ENCODE measurements at places on chromosomes 7 and 10.

GRCh38 chr7:80984619-80985018, 65.8 kb upstream of the SEMA3C start:
- DNase-seq = no peak

GRCh38 chr10:124086787-124087671, 6.4 kb downstream of the CHST15 start:
- no peak for DNase-seq

DNA sequence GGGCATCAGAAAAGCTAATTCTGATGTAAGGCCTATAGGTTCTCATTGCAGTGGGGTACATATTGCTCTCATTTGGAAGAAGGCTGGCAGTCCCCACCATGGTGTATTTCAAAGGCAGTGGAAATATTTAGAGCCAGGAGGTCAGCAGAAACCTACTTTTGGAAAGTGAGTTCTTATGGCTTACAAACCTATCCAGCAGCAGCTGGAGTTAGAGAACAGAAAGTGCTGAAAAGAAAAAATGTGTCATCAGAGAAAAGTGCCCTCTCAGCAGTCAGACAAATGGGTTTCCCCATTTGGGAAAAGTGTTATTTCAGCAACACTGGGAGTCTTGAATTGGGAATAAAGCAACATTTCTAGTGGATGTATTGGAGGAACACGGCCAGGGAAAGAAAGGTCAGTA, 105.7 kb upstream of the IGFBP3 start:
- DNase-seq = no peak

DNA sequence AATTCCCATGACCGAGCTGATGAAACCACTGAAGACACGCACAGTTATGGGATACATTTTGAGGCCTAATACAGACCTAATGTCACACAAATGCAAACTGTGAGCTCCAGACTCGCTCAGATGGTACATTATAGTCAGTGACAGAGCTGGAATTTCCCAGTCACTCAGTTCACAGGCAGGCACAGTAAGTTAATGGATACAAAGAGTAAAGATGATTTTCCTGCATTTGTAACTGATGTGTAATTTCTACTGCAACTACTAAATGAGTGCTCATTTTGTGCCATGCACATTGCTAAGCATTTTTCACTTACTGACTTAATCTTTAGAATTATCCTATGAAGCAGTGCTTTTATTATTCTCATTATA, 56.5 kb downstream of the ENO4 start:
- no peak for DNase-seq

DNA sequence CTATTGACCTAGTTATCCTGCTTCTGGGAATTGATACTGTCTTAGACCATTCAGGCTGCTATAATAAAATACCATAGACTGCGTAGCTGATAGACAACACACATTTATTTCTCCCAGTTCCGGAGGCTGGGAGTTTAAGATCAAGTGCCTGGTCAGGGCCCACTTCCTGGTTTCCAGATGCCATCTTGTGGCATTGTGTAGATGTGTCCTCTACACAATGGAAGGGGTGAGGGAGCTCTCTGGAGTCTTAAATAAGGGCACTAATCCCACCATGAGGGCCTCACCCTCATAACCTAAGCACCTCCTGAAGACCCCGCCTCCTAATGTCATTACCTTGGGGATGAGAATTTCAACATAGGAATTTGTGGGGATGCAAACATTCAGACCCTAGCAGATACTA, 62.4 kb downstream of the SLC35B4 start:
- DNase-seq = no peak

DNA sequence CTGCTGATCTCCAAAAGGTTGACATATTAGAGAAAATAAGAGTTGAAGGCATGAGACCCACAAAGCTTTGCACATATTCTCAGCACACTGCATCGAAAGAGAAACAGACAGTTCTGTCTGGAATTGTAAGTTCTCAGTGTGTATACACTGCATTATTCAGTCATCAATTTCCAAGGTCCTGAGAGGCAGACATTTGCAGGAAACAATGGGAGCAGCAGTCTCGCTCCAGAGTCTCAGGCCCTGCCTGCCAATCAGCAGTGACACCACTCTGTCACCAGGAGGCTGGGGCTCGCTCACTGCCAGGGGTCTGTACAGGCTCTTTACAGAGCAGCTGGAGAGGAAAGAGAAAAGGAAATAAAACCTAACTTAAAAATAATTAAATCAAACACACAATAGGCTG, 36.3 kb downstream of the JAZF1 start:
- DNase-seq = no peak

- no peak for DNase-seq
Observed at GRCh38 chr7:92255308-92255707, 9.5 kb downstream of the ANKIB1 start.

DNA sequence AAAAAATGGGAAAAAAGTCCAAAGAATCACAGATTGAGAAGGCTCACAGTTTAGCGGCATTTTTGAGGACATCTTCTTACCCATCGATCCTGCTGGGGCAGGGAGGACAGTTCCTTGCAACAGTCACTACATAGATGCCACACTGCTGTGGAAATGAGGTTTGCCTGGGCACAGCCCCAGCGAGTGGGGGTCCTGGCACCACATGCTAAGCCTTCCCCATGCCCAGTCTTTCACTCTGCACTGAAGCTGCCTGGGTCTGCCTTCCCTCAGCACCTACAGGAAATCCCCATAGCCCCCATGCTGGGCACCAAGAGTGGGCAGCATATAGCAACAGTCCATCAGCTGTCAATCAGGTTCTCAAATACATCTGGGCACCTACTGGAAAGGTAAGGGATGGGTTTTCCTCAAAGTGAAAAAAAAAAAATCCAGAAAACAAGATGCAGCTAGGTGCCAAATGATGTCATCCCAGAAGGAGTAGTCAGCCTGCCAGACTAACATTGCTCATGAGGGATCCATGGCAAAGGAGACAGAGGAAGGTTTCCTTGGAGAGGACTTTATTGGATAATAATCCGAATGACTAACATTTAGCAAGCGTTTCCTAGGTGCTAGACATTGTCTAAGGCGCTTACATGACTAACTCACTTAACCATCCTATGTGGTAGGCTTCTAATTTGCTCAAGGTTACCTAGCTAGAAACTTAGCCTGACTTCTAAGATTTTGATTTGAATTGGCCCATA, 125.7 kb upstream of the CXCL12 start:
- DNase-seq = no peak

DNA sequence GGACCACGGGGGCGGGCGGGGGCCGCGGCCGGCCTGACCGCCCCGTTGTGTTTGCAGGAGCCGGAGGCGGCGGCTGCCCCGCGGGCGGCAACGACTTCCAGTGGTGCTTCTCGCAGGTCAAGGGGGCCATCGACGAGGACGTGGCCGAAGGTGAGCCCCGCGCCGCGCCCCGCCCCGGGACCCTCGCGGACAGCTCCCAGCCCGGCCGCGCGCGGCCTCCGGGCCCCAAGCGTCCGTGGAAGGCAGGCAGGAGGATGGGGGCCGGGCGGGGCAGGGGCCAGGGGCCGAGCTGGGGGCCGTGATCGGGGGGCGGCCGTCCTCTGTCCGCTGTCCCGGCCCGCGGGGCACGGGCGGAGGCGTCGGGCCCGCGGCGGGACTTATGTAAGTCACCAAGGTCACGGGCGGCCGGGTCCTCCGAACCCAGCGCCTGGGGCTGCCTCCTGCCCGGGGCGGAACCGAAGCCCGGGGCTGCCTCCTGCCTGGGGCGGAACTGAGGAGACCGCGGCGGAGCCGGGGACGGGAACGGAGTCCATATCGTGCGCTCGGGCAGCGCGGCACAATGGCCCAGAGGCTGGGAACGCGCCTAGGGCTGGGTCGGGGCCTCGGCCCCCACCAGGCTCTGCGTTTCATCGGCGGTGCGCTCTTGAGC, 497 bp downstream of the PPP2R2D start:
- DNase-seq = peak; percentile 54

GRCh38 chr7:132181371-132181770, 394.9 kb downstream of the PLXNA4 start:
- no peak for DNase-seq

DNA sequence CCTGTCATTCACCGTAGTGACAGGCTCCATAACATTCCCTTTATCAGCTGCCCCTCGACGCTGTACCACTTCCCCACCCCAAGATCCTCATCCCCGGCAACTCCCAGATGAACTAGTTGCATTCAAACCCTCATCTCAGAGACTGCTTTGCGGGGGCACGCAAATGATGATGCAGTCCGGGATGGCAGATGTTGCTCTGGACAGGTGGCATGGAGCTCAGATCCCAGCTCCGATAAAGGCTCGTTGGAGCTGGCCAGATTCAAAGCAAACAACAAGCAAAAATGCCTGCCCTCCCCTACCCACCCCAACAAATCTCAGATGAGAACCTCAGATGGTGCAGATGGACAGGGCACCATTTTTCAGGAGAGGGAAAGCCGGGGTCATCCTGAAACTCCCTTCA, 46.7 kb downstream of the CARD11 start:
- DNase-seq = no peak
